ENCODE measurements at places on chromosomes 2 and 18.

DNA sequence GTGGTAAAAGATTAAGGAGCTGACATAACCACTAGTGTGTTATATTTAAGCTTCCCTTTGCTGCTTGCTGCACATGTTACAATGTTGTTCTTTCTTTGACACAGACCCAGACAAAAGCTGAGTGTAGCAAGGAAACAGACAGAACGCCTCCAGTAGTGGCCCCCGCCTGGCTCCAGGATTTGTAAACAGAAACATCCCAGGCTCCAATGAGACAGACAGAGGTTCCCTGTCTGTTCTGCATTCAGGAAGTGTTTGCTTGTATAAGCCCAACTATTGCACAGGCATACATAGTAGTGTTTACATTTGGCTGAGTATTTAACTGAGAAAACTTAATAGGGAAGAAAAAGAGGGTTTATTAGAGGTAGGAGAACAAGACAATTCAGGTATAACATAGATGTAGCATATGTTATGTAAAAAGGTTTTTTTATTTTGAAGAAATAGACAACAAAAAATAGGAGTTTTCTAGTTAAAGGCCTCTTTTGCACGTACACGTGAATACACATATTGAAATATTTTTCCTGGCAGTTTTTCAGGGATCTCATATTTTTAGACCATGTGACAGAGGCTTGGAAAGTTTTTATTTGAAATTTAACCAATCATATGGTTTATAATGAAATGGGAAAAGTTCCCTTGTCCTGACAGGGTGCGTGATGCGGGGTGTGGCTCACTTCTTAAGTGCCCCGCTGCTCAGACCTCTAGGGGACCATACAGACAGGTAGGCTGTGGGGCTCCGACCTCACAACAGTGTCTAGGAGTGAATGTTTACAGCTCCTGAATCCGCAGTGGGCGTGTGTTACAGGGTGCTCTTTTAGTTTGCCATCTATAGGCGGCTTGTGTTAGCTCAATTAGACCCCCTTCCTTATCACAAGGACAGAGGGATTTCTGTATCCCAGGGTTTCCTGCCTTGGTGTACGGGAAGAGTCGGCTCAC lies 118.4 kb downstream of the BMPR2 start:
- DNase-seq: peak; percentile 49

- no peak for DNase-seq
Observed at GRCh38 chr2:39786761-39787522, 7.9 kb upstream of the THUMPD2 start.

GRCh38 chr18:55477499-55477859 lies 110.5 kb downstream of the TCF4 start:
- DNase-seq: peak; percentile 72

DNA sequence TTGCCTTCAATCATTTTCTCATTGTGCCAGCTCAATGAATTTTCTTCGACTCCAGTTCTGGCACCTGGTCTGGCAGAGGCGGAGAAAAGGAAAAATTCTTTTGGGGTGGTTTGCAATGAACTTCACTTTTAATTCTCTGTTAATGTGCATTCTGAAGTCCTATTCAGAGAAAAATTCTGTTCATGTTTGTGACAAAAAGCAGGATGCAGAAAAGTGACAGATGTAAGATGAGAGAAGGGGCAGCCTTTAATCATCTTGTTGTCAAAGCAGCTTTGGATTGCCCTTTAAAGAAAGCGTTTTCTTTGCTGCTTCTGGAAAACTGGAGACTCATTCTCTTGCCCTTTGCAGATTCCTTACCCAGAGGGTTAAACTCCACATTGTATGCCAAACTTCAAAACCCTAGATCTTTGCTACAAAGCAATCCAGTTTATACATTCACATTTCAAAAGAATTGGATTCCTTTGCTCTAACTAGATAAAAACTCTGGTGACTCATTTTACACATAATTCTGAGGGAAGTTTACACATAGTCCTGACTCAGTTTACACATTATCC lies 94.6 kb upstream of the CAVIN2 start:
- DNase-seq: no peak

- no peak for DNase-seq
Observed at GRCh38 chr2:240646176-240646899, 21.1 kb downstream of the GPR35 start.

GRCh38 chr2:69159986-69160385 lies 147.0 kb downstream of the ANTXR1 start:
- peak; percentile 13 for DNase-seq

DNA sequence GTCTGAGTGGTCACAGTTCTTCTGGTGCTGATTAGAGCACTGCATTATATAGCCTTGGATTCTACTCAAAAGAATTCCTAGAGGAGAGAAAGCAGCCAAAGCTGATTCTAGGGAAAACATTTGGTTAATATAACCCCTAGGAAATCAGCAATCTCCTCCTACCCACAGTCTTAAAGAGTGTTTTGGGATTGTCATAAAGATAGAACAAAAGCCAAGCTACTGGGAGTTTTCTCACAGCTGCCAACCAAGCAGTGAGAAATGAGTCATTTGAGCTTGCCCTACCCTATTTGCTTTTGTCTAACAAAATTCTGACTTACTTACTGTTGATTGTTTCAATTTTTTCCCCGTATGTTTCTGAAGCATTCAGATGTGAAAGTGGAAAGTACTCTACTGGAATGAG lies 469.3 kb downstream of the PLCL1 start:
- DNase-seq: peak; percentile 27

GRCh38 chr2:173119069-173119807 lies 43.6 kb downstream of the MAP3K20 start:
- DNase-seq: peak; percentile 62

DNA sequence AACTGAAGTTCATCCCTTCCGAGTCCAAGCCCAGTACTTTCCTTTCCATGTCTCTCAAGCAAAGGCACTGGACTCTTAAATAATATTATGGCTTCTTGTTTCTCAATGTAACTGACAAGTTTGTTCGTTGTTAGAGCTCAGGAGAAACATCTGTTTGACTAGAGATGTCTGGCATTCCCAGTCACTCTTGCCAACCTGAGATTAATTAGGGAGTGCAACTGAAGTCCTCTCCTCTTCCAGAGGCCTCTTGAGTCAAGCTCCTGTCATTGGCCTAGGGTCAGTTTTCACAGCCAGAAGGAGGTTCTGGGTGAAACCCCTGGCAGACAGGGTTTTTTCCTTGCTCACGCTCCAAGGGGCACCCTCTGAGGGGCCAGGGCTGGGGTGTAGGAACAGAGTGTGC lies 196.1 kb downstream of the AGPS start:
- DNase-seq: peak; percentile 14

- DNase-seq: peak; percentile 97
Observed at GRCh38 chr2:20091305-20091991, 40.0 kb upstream of the LAPTM4A start.

GRCh38 chr18:37235583-37235982 lies 330.0 kb downstream of the CELF4 start:
- no peak for DNase-seq

GRCh38 chr2:193690572-193690971 lies 1495.8 kb upstream of the TMEFF2 start:
- DNase-seq: no peak

GRCh38 chr2:105765415-105766299 lies 20.9 kb downstream of the NCK2 start:
- no peak for DNase-seq

GRCh38 chr2:138373993-138374408 lies 127.6 kb upstream of the SPOPL start:
- DNase-seq: peak; percentile 59

- DNase-seq: no peak
Observed at GRCh38 chr18:75211953-75212750, 1.6 kb downstream of the TSHZ1 start.

DNA sequence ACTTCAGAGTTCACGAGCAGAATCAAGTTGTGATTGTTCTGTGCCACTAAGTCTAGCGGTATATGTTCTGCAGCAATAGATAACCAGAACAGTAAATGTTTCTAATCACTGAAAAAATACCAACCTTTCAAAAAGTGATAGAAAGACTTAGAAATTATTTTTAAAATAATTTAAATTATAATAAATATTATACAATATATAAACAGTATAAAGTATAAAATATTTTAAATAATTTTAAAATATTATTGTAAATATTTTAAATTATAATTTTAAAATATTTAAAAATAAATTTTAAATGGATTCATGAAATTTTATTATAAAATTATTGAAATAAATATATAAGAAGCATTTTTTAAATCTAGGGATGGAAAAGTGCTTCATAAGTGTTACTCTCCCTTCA lies 126.3 kb upstream of the ID2 start:
- DNase-seq: no peak

- DNase-seq: no peak
Observed at GRCh38 chr2:24739354-24740025, 53.7 kb downstream of the PTRHD1 start.

DNA sequence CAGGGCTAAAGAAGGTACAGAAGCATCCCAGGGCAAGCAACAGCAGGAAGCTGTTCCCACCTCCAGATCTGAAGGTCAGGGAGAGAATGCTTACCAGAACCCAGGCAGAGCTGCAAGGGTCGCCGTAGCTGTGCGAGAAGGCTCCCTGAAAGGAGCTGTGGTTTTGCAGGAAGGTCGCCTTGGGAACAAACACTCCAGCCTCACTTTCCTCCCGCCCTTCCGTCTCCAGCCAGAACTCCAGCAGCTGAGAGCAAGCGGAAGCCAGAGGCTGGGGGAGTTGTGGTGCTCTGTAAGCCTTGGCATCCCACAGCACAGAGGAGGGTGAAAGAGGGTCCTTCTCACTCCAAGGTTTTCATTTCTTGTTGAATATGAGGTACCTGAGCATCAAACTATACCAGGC lies 18.3 kb upstream of the ICOS start:
- no peak for DNase-seq

- DNase-seq: peak; percentile 8
Observed at GRCh38 chr18:46449033-46449432, 208.0 kb downstream of the LOXHD1 start.

GRCh38 chr2:150346806-150347205 lies 140.7 kb downstream of the RND3 start:
- DNase-seq: no peak

All from fibroblast of mammary gland (primary cell).